ENCODE measurements at places on chromosomes 5 and 9.

DNA sequence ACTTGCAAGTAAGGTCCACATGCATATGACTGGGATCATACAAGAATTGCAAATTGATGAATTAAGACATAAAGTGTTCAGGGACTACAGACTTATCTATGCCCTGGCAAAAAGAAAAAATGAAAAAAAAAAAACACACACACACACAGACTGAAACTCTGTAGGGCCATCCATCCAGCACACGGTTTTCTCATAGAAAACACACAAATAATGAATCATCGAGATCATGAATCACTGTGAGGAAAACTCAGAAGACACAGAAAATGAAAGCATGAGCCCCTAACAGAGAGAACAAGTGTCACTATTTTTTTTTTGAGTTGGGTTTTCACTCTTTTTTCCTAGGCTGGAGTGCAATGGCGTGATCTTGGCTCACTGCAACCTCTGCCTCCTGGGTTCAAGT, 185.2 kb downstream of the IRX2 start:
- DNase-seq = no peak

- DNase-seq = no peak
These were observed 272.6 kb upstream of the KCNN2 start for GRCh38 chr5:114089259-114089658.

- no peak for DNase-seq
These were observed 131.7 kb upstream of the VLDLR start for GRCh38 chr9:2489838-2490314.

- peak; percentile 19 for DNase-seq
These were observed 134.7 kb downstream of the MACIR start for GRCh38 chr5:103393101-103393754.

GRCh38 chr5:99320436-99320835, 391.6 kb upstream of the CHD1 start:
- DNase-seq = peak; percentile 63

GRCh38 chr5:93462916-93463315, 118.1 kb downstream of the NR2F1-AS1 start:
- DNase-seq = no peak

DNA sequence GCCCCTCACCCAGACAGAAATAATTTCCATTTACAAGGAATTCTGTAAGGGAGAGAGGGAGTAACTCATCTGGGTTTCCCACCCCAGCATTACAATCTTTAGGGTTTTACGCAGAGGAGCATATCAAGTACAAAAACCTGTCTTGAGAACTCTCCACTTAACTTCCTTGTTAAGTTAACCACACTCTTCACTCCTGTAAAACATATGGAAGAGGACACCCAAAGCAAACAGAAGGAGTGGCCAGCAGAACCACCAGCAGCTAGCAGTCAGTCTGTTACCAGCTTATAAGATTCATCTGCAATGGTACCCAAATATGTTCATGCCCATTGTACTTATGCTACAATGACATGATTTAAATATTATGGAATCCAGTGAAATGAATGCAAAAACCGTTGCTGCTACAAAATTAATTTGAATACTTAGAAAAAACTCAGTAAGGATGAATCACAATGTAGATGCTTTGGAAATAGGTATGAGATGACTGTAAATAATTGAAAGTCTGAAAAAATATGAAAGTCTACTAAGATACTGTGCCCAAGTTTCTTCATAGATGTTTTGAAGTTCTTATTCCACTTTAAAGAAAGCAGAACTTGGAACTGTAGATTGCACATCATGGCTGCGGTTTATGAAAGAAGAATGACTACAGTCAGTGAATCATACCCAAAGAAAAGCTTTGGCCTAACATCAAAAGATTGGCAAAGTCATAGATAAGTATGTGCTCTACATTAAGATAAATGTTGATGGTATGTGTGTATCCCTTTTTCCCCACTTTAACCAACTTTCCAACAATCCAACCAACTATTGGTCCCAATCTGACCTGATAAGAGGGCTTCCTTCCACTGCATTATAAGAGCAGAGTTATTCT, 233.6 kb downstream of the ACTL7B start:
- DNase-seq = peak; percentile 72

DNA sequence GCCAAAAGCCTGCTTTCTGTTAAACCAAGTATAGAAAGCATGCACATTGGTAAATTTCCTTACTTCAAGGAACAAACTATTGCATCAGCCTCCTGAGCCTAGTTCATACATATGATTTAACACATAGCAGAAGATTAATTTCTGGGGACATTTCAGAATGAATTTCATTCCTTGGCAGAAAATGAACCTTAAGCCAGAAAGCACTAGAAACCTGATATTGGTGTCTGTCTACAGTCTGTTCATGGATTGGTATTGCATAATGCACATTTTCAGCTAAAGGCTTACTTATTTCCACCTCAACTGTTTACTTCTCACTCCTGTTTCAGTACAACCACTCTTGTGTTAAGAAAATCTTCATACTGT, 1471.8 kb upstream of the NUDT12 start:
- no peak for DNase-seq

- DNase-seq = no peak
These were observed 65.9 kb downstream of the CYFIP2 start for GRCh38 chr5:157331807-157332206.

DNA sequence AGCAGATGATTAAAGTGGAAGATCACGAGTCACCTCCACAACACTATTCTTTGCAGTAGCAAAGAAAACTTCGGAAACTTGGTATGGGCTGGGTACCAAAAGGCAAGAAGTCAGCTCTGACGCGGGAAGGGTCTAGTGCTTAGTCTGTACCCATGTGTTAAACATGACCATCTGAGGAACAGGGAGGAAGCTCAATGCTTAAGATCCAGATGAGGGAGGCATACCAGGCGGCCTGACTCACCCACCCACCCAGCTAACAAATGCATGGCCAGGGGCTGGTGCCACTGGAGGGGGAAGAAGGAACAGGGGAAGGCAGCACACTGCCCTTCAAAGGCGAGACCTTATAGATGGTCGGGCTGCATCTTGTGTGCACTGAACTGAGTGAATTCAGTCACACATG, 41.8 kb downstream of the CAMSAP1 start:
- DNase-seq = no peak

GRCh38 chr5:130550562-130550928, 614.5 kb downstream of the HINT1 start:
- no peak for DNase-seq

GRCh38 chr9:68978066-68978465, 35.8 kb downstream of the PRKACG start:
- peak; percentile 77 for DNase-seq

- no peak for DNase-seq
These were observed 218.6 kb downstream of the FBXL7 start for GRCh38 chr5:15718421-15719179.

DNA sequence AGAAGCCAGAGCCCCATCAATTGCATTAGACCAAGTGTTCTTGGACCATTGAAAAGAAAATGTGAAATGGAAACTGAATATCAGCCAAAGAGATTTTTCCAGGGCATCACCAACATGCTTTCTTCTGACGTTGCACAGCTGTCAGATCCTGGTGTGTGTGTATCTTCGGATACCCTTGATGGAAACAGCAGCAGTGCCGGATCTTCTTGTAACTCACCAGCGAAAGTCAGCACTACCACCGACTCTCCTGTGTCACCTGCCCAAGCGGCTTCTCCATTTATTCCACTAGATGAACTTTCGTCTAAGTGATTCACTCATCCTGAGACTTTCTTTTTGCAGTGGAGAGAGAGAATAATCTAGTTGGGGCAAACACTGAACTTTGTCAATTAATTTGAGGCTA, 75.7 kb downstream of the PIP5K1B start:
- peak; percentile 5 for DNase-seq

GRCh38 chr5:99763021-99763774, 772.0 kb upstream of the FAM174A start:
- no peak for DNase-seq

GRCh38 chr5:150001660-150002486, 1.3 kb downstream of the HMGXB3 start:
- DNase-seq = peak; percentile 89

DNA sequence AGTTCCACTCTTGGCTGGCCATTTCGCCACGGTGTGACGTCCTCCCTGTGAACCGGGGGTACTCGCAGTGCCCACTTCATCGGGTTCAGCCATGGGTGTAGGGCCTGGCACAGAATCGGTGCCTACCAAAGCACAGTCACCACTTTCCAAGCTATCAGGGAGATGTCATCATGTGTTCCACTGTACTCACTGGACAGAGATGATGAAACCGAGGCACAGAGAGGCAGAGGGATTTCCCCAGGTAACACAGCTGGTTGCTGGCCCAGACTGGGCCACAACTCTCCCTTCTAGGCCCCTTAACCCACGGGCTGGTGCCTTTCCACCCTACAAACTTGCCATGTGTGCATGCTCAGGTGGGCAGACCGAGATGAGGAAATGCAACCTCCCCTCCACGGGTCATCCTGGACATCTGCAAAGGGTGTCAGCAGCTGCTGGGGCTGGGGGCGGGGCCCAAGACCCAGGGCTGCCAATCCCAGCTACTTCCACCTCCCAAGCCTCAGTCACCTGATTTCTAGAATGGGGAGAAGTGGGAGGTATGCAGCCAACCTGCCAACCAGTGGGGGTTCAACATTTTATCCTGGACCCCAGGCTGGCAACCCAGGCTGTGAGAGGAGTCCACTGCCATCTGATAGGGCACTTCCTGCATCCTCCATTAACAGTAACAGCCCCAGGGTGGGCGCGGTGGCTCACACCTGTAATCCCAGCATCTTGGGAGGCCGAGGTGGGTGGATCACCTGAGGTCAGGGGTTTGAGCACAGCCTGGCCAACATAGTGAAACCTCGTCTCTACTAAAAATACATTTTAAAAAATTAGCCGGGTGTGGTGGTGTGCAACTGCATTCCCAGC, 893 bp upstream of the SH2D3C start:
- DNase-seq = peak; percentile 91

Measured in suppressor macrophage treated with lipopolysaccharide for 1 hour (primary cell).